Osteoblast (primary cell): ENCODE measurements at places on chromosomes 2 and 18.
A peak's percentile ranks its signal among the peaks of the same experiment; 100 is the strongest.

GRCh38 chr18:55375930-55376329 is 212.1 kb downstream of the TCF4 start:
- H3K27me3 ChIP-seq: no peaks in the 10 kb centered on the region
- peaks cover 2% of the 10 kb centered on the region for H3K4me1 ChIP-seq
- H3K27ac ChIP-seq: no peak overlapping the region
- DNase-seq: no peak
- H3K36me3 ChIP-seq: no peaks in the 10 kb centered on the region
- H3K4me3 ChIP-seq: no peak overlapping the region

DNA sequence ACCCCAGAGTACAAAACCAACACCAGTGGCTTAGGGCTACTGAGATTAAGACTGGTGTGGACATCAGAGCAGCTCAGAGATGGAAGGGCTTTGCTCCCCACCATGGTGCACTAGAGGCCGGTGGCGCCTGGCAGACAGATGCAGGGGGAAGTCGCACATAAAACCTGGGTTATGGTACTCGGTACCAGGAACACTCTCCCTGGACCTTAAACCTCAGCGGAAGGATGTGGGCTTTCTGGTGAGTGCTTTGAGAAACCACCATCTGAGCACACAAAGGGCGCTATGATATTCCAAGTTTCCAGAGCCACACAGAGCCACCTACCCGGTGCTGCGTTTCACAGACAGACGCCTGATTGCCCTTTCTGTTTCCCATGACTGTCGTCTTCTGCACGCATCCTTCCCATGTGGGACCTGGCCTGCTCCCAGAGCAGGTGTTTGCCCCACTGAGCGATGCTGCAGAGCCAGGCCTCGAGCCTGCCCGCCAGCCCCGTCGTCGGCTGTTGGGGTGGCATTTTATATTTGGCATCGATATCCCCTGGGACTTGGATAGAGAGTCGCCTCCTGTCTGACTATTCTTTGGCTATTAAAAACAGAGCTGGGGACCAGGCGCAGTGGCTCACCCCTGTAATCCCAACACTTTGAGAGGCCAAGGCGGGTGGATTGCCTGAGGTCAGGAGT is 89.5 kb upstream of the ODC1 start:
- no peaks in the 10 kb centered on the region for H3K4me1 ChIP-seq
- peaks cover 3% of the 10 kb centered on the region for H3K27me3 ChIP-seq
- no peaks in the 10 kb centered on the region for H3K36me3 ChIP-seq
- DNase-seq: peak; percentile 27

DNA sequence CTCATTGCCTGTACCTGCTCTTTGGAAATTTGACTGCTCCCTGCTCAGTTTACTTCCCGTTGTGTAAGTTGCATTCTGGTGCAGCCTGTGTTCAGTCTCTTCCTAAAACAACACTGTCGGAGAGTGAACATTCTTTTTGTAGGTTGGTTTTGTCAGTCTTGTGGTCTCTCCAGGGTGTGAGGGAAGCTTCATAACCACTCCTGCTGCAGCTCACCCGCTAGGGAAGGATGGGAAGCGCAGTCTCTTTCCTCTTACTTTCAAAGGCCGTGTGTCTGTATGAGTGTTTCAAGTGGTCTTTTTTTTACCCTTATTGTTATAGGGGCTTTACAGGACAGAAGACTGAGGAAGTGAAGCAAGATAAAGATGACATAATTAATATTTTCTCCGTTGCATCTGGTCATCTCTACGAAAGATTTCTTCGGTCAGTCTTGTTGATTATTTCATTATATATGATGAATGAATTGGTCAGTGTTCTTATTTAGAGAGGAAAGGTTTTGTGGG is 87.2 kb downstream of the UGGT1 start:
- H3K36me3 ChIP-seq: peaks cover 73% of the 10 kb centered on the region
- H3K27me3 ChIP-seq: no peaks in the 10 kb centered on the region
- H3K27ac ChIP-seq: no peak overlapping the region
- H3K4me1 ChIP-seq: no peaks in the 10 kb centered on the region
- H3K4me3 ChIP-seq: no peak overlapping the region
- no peak for DNase-seq

GRCh38 chr2:175890636-175891242 is 111.3 kb downstream of the LNPK start:
- no peaks in the 10 kb centered on the region for H3K36me3 ChIP-seq
- H3K27me3 ChIP-seq: no peaks in the 10 kb centered on the region
- no peak overlapping the region for H3K27ac ChIP-seq
- no peak for DNase-seq
- H3K4me1 ChIP-seq: no peaks in the 10 kb centered on the region

- no peak for DNase-seq
- H3K4me3 ChIP-seq: no peak overlapping the region
- H3K27me3 ChIP-seq: no peaks in the 10 kb centered on the region
- H3K4me1 ChIP-seq: no peaks in the 10 kb centered on the region
Observed at GRCh38 chr2:155315768-155316167, 617.3 kb downstream of the KCNJ3 start.

DNA sequence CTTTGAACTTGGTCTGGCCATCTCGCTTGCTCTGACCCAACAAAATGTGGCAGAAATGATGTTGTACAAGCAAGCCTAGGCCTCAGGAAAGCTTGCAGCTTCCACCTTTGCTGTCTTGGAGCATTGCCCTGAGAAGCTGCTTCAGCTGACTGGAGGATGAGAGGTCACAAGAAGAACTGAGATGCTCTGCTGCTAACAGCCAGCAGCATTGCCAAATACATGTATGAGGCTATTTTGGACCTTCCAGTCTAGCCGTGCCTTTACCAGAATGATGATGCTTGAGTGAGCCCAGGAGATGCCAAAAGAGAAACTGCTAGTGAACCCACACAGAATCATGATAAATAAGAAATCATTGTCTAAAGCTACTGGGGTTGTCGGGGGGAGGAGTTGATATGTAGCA is 13.2 kb upstream of the ITGAV start:
- peak overlapping the region; percentile 74 for H3K27ac ChIP-seq
- no peak for DNase-seq
- H3K27me3 ChIP-seq: no peaks in the 10 kb centered on the region
- no peaks in the 10 kb centered on the region for H3K36me3 ChIP-seq
- peaks cover 32% of the 10 kb centered on the region for H3K4me1 ChIP-seq

DNA sequence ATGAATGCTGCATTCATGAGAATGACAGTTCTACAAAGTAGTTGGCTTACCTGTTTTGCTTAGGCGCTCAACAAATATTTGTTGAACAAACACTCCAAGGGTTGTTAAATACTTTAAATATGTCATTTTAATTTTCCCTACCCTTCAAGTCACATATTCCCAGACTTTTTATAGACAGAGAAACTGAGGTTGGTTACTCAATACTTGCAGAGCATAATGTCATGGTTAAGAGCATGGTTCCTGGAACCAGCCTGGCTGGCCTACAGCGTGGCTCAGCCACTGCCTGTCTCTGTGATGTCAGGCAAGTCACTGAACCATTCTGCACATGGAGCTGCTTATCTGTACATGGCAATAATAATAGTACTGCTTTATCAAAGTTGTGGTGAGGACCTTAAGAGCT is 120.0 kb upstream of the STK17B start:
- H3K27ac ChIP-seq: no peak overlapping the region
- H3K36me3 ChIP-seq: no peaks in the 10 kb centered on the region
- peaks cover 32% of the 10 kb centered on the region for H3K4me1 ChIP-seq
- no peaks in the 10 kb centered on the region for H3K27me3 ChIP-seq
- no peak overlapping the region for H3K4me3 ChIP-seq
- DNase-seq: no peak

GRCh38 chr18:10160251-10160650 is 246.4 kb downstream of the VAPA start:
- no peaks in the 10 kb centered on the region for H3K36me3 ChIP-seq
- DNase-seq: no peak
- H3K4me3 ChIP-seq: no peak overlapping the region
- H3K27ac ChIP-seq: no peak overlapping the region

- peak; percentile 95 for DNase-seq
- H3K4me1 ChIP-seq: peaks cover 3% of the 10 kb centered on the region
- no peaks in the 10 kb centered on the region for H3K27me3 ChIP-seq
- peak overlapping the region; percentile 35 for H3K27ac ChIP-seq
Observed at GRCh38 chr2:207423886-207424285, 105.9 kb upstream of the CREB1 start.

GRCh38 chr2:174777347-174778084 is 13.2 kb upstream of the CHRNA1 start:
- DNase-seq: no peak
- H3K4me3 ChIP-seq: no peak overlapping the region
- peak overlapping the region; percentile 95 for H3K27ac ChIP-seq
- H3K4me1 ChIP-seq: peaks cover 45% of the 10 kb centered on the region
- H3K27me3 ChIP-seq: no peaks in the 10 kb centered on the region
- no peaks in the 10 kb centered on the region for H3K36me3 ChIP-seq

GRCh38 chr2:96873651-96874096 is 3.8 kb upstream of the SEMA4C start:
- H3K4me3 ChIP-seq: no peak overlapping the region
- no peaks in the 10 kb centered on the region for H3K27me3 ChIP-seq
- no peak for DNase-seq
- peaks cover 46% of the 10 kb centered on the region for H3K4me1 ChIP-seq
- H3K27ac ChIP-seq: no peak overlapping the region

DNA sequence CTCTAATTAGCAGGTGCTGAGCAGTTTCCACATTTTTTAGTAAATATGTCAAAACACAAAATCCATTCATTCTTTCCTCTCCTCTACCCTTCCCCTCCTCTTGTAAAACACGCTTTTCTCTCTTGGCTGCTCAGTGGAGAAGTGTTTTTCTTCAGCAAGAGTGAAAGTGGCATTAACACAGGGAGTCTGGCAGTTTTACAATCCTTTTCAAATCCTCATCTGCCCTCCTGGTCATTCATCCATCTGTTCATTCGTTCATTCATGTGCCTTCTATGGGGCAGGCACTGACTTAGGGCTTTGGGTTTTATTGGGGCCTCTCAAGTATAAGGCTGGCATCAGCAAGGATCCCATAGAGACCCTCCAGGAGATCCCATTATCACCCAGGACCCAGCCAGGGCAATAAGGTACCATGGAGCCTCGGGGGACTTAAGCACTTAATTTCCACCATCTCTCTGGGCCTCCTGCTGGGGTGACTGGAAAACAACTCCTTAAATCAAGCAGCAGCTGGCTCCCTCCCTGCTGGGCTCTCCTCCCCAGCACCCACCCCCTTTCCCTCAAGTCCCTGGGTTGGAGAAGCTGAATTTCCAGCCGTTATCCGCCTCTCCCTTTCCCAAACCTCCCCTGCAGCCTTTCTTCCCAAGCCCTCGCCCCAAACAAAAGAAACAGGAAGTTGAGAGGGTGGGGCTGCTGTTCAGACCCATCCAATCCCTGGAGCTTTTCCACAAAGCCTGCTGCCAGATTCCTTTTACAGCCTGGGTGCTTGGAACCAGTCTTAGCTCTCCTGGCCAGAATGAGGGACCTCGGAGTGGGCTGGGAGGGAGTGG is 32.6 kb downstream of the MARCHF4 start:
- no peaks in the 10 kb centered on the region for H3K27me3 ChIP-seq
- H3K36me3 ChIP-seq: no peaks in the 10 kb centered on the region
- DNase-seq: peak; percentile 69
- H3K4me1 ChIP-seq: peaks cover 32% of the 10 kb centered on the region
- no peak overlapping the region for H3K4me3 ChIP-seq

DNA sequence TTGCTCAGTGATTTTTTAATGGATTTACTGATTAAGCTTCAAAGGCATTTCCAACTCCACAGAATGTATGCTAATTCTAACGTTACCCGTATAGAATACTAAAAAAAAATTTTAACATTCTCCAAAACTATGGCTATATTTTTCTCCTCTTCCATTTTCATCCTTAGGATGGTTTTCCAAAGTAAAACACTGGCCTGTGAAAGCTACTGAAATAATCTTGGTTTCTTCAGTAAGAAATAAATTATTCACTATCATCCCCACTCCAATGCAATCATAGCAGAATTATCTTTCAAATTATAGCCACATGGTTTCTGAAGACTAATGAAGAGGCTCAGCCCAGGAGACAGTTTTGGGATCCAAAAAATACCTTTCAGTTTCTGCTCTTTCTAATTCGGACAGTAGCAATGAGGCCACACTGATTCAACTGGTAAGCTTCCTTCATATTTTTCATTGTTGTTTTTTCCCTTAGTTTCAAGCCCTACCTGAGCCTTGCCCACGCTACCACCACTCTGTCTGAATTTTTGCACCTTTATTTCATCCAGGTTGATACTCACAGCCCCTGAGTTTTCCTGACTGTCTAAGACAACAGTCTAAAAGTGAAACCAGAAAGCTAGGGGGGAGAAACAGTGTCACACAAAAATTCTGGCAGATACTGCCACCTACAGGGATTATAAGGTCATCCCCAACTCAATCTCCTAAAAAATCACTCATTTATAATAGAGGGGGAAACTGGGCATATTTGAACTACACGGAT is 887.9 kb downstream of the NRXN1 start:
- DNase-seq: peak; percentile 82
- no peaks in the 10 kb centered on the region for H3K27me3 ChIP-seq
- no peaks in the 10 kb centered on the region for H3K36me3 ChIP-seq
- H3K4me1 ChIP-seq: no peaks in the 10 kb centered on the region

- H3K4me1 ChIP-seq: no peaks in the 10 kb centered on the region
- DNase-seq: no peak
Observed at GRCh38 chr2:28434600-28434989, 41.9 kb downstream of the FOSL2 start.

GRCh38 chr2:112714836-112715631 is 5.8 kb upstream of the NT5DC4 start:
- H3K4me3 ChIP-seq: no peak overlapping the region
- H3K27me3 ChIP-seq: no peaks in the 10 kb centered on the region
- no peak overlapping the region for H3K27ac ChIP-seq
- no peak for DNase-seq

DNA sequence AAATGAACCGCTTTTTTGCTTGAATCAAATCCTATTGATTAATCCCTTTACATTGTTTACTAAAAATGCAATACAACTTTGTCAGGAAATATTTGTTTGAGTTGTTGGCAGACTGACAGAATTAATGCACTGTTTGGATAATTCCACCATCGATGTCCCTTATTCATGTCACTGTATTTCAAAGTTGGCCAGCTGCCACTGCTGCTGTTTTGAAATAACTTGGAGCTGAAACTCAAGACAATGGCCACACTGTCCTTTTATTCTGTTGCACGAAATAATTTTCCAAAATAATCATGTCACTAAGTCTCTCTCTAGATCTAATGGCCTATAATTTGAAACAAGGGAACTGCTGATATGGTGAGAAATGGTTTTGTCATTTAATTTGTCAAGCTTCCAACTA is 55.2 kb upstream of the PAX3 start:
- no peak overlapping the region for H3K27ac ChIP-seq
- H3K36me3 ChIP-seq: no peaks in the 10 kb centered on the region
- no peaks in the 10 kb centered on the region for H3K4me1 ChIP-seq

- H3K27me3 ChIP-seq: peaks cover 27% of the 10 kb centered on the region
- no peak overlapping the region for H3K27ac ChIP-seq
- DNase-seq: no peak
Observed at GRCh38 chr2:233211548-233211895, 40.0 kb upstream of the ATG16L1 start.
